NB4 (cell line): ENCODE measurements at places on chromosomes 13 and 19.
A peak's percentile ranks its signal among the peaks of the same experiment; 100 is the strongest.

DNA sequence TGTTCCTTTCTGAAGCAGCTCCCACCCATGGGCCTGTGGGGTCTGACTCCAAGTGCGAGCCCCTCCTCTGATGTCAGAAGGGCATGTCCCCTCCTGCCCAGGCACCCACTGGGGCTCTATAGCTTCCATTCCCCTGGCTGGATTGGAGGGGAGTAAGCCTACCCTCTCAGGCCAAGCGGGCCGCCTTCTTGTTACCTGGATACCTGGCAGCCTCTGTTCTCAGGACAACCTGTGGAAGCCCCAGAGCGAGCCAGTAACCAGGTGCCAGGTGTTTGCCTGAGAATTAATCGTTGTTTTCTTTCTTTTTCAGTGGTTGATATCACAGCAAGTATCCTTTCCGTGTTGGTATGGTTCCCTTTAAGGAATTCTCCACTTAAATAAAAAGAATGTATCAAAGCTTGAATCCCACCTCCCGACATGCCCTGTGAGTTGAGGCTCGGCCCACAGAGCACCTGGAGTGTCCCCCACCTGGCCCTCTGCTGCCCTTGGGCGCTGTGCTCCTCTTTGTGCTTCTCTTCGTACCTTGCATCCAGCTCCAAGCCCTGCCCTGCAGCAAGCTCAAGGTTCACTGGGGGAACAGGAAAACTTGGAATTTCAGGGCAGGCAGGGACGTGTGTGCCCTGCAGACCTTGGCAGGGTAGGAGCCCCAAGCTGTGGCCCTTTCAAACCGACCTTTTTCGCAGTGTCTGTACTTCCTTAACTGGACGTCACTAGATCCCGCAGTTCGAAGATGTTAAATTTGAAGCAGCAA is 15.0 kb downstream of the MAU2 start:
- no peak for DNase-seq

DNA sequence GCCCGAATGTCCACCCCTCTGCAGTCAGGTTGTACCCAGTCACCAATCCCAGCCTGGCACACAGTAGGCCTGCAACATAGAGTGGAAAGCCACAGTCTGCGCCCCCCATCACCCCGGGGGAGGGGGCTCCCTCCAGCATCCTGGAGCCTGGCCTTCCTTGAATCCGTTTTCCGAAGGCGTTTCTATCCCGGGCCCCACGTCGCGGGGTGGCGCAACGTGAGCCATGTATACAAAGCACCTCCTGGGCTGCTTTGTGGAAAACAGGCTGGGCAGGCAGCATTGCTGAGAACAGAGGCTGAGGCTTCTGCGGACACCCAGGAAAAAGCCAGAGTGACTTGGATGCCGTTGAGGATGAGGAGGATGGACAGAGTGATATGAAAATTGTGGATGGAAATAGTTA is 103.3 kb upstream of the USP29 start:
- DNase-seq = no peak

DNA sequence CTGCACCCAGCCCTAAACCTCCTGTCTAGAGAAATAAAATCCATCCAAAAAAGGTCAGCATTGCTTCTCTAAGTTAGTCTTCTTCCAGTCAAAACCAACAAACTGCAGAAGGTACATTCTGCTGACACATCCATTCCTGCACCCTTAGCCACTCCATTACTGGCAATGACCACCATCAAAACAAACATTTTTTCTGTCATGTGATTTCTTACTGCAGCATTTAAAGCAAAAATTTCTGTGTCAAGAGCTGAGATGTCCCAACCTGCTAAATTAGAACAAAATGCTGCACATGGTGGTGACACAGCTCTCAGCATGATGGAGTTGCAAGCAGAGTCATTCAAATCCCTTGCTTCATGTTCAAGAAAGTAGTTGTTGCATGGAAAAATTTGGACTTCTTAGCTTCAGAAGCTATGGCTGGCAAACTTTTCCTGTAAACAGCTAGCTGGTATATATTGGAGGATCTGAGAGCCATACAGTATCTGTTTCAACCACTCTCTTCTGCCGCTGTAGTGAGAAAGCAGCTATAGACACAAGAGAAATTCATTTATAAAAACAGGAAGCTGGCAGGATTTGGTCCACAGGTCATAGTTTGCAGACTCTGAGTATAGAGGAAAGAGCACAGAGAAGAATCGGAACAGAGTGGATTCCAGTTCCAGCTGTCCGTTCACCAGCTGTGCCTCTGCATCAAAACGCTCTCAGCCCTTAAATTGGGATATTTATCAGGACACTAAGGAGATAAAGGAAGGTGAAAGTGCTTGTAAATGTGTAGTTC is 17.4 kb downstream of the RUBCNL start:
- no peak for DNase-seq

- peak; percentile 74 for DNase-seq
Observed at GRCh38 chr19:10478903-10479384, 24.2 kb downstream of the KEAP1 start.

DNA sequence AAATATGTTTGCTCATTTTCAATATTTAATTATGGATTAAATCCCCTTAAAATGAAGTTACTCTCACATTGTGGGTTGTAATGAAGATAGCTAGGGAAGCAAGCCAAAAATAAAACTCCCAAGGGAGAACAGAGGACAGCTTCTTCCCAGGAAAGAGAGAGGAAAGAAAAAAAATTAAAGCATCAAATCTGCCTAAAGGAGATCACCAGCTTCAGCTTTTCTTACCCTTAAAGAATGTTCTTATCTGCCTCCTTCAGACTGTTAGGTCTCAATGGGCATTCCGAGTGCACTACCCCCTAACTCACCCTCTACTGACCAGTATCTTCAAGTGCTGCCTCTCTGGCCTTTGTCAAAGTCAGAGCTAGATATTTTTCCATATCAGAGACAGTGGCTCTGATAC is 55.2 kb downstream of the XPO4 start:
- DNase-seq = no peak

- no peak for DNase-seq
Observed at GRCh38 chr13:75647126-75647784, 11.1 kb downstream of the LMO7 start.

- no peak for DNase-seq
Observed at GRCh38 chr13:65748227-65748626, 1481.9 kb downstream of the PCDH9 start.

DNA sequence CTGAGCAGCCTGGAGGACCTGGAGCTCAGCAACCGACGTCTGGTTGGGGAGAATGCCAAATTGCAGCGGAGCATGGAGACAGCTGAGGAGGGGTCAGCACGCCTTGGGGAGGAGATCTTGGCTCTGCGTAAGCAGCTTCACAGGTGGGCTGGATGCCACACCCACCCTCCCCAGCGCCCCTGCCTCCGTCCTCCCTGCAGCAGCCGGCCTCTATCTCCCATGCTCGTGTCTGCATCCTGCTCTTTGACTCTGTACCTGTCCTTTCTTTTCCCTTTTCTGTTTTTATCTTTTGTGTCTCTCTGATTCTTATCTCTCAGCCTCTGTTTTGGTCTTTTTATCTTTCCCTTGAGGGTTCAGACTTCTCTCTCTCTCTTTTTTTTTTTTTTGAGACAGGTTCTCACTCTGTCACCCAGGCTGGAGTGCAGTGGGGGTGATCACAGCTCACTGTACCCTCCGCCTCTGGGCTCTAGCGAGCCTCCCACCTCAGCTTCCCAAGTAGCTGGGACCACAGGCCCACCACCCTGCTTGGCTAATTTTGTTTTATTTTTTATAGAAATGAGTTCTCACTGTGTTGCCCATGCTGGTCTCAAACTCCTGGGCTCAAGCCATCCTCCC is 10.1 kb downstream of the KASH5 start:
- DNase-seq = no peak

GRCh38 chr13:44368599-44369368 is 4.8 kb upstream of the SERP2 start:
- DNase-seq = no peak

DNA sequence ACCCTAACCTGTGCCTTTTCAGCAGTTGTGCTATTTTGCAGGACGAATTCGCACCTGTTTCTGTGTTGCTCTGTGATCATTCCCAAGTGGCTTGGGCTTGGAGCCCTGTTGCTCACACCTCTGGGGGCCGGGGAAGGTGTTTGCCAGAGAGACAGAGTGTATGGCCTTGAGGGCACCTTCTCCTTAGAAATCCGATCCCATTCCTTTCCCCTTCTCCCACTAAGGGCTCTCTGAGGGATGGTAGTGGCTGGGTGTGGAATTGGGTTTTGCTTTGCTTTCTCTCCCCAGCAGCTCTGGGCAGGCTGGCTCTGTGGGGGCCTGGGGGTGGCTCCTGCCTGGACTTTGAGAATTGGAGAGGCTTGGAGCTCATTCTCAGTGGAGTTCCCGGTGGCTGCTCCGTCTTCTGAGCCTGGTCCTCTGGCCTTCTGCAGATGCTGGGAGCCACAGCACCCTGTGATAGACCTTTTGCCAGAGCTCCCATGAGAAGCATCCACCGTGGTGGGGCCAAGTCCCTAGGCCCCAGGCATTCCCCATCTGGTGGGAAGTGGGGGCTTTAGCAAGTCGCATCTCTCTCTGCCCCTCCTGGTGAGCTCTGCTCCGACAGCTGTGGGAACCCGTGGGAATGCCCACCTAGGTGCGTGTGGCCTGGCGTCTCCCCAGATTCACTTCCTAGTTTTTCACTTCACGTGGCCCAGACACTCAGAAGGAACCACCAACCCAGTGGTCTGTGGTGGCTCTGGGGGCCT is 26.1 kb downstream of the ATP11A start:
- no peak for DNase-seq

GRCh38 chr19:13011653-13012389 is 16.5 kb downstream of the NFIX start:
- DNase-seq = no peak

DNA sequence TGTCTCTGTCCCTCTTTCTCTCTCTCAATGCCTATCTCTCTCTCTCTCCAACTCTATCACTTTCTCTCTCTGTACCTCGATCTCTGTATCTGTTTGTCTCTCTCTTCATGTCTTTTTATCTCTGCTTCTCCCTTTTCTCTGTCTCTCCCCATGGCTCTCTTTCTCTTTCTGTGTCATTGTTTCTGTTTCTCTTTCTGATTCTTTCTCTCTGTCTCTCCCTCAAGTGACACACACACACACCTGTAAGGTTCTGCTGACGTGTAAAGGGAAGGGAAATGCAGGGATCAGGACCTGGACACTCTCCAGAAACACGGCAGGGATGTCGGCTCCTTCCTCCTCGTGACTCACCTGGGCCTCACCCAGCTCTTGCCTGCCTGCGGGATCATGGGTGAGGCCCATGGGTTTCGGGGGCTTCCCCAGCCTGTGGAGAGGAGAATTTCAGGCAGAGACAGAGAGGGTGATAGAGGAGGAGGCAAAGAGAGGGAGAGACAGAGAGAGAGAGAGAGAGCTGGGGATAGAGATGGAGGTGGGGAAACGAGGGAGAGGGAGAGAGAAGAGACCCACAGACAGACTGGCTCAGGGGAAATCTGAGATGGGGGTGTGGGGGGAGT is 5.4 kb upstream of the PLAUR start:
- no peak for DNase-seq

GRCh38 chr13:43874504-43875092 is 4.9 kb downstream of the CCDC122 start:
- peak; percentile 43 for DNase-seq

- DNase-seq = no peak
Observed at GRCh38 chr13:54775501-54776191, 1747.0 kb downstream of the OLFM4 start.

DNA sequence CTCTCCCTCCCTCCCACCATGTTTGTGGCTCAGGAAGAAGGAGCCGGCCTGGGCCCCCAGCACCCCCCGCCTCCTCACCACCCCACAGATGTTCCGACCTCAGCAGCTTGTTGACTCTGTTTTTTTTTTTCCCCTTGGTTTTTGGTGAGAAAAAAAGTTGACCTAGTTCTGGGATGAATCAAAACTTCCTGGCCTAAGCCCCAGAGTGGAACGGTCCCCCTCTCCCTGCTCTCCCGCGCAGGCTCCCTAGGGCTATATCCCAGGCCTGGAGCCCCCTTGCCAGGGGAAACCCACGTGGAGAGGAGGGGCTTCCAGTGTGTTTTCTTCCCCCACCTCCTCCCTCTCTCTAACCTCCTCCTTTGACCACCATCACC is 4.0 kb downstream of the COL5A3 start:
- DNase-seq = no peak

DNA sequence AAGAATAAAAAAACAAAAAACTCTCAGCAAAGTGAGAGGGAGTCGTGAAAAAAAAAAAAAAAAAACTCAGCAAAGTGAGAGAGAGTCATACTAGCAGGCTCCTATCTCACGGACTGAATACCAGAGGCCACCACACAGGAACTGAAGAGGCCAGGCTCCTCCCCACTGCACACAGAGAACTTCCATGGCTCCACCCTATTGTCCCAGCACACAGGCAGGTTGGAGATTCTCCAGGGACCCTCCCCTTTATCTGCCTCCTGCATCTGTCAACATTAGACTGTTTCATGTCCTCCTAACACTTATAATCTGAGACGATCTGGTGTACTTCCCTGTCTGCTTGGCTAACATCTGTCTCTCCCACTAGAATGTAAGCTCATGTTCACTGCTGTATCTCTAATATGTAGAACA is 37.0 kb upstream of the FARP1 start:
- peak; percentile 36 for DNase-seq

DNA sequence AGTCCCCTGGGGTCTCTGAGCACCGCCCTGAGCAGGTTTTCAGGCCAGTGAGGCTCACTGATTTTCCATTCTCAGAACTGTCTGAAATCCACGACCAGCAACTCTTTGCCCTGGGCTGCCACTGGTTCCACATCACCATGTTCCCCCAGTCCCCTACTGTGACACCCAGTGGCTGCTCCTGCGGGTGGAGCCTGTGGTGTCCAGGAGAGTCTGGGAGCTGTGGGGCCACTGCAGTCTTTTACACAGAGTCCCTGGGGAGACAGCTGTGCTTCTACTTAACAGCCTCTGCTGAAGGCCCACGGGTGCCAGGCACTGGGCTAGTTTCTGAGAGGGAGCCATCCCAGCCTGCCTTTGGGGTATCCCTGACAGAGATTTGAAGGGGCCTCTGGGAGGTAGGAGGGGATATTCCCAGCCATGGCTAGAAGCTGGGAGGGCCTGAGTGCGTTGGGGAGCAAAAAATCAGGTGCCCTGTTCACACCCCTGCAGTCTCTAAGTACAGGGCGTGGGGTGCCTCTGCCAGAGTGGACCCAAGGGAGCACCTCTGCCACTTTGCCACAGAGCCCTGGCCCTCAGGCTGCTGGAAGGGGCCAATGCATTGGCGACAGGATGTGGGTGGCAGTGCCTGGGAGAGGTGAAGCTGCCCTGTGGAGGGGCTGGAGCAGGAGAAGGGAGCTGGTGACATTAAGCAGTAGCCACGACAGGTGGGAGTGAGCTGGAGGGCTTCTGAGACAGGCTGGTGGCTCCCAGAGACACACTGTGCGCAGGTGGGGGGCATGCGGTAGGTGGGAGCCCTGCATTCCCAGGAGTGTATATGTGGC is 200.2 kb upstream of the ZNF536 start:
- no peak for DNase-seq

GRCh38 chr13:51818276-51818675 is 14.3 kb upstream of the DHRS12 start:
- DNase-seq = no peak

DNA sequence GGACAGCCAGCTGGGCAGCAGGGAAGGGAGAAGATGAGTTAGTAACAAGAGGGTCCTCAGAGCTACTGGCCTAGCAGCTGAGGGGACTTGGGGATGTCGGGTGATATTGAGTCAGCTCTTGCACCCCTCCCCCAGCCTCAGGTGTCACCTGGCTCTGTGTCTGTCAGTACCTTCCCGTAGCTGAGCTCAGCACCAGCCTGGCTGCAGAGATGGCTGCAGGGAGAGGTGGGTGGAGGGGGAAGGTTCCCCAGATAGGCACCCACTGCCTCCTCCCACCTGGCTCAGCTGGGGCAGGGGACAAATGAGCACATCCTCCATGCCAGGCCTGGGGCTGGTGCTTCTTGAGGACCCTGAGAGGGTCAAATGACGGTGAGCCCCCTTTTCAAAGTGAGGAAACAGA is 6.8 kb upstream of the KPTN start:
- DNase-seq = no peak
